NCI-H524 (cell line): ENCODE measurements at places on chromosomes 4 and X.

- DNase-seq, result no peak
These were observed 7.9 kb downstream of the SLC10A6 start for GRCh38 chr4:86841309-86841708.

GRCh38 chr4:6013564-6013963 is 4.7 kb downstream of the C4orf50 start:
- no peak for DNase-seq

GRCh38 chr4:173397604-173398003 is 1.3 kb downstream of the SCRG1 start:
- no peak for DNase-seq

DNA sequence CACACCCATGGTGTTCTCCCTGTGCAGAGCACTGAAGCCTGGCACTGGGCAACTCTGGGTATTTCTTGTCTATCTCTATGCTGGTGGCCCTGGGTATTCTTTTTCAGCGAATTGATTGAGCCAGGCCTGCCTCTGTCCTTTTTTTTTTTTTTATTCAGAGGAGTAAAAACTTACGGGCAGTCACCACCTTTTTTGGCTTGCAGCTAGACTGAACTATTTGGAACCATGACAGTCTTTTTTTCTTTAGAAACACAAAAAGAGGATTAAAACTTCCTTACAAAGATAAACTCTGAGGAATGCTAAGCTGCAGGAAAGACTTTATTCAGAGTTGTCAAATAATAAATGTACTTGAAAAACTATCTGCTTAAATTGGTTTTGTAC is 119.2 kb upstream of the STIM2 start:
- DNase-seq, result no peak

- peak; percentile 7 for DNase-seq
These were observed at the start of gene SPATA18 for GRCh38 chr4:52051213-52051614. Gene SPATA18 (plus strand): TSS chr4:52051304. CDS start chr4:52051705, 401 bp downstream.

DNA sequence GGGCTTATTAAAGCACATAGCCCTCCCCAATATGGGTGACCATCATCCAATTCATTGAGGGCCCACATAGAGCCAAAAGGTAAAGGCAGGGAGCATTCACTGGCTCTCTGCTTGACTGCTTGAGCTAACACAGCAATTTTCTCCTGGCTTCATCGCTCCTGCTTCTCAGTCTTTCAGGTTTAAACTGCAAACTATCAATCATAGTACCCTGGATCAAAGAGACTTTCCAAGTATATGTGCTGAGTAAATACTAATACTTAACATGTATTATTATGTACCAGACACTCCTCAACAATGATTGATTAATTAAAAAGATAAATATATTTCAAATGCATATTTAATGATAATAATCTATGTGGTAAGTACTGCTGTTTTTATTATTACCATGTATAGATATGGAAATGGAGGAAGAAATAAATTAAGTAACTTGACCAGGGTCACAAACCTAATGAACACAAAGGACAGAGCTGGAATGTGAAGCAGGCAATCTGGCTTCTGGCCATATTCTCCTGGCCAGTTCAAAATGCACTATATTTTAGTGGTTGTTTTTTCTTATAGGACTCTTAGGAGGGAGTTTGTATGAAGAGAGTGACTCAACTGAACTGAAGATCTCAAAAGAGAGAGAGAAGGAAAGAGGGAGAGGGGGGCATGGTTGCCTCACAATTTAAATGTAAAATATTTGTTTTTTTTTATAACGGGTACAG is 1197.3 kb downstream of the TECRL start:
- DNase-seq, result no peak

GRCh38 chr4:155079871-155080270 is 128.6 kb upstream of the NPY2R start:
- DNase-seq, result no peak

DNA sequence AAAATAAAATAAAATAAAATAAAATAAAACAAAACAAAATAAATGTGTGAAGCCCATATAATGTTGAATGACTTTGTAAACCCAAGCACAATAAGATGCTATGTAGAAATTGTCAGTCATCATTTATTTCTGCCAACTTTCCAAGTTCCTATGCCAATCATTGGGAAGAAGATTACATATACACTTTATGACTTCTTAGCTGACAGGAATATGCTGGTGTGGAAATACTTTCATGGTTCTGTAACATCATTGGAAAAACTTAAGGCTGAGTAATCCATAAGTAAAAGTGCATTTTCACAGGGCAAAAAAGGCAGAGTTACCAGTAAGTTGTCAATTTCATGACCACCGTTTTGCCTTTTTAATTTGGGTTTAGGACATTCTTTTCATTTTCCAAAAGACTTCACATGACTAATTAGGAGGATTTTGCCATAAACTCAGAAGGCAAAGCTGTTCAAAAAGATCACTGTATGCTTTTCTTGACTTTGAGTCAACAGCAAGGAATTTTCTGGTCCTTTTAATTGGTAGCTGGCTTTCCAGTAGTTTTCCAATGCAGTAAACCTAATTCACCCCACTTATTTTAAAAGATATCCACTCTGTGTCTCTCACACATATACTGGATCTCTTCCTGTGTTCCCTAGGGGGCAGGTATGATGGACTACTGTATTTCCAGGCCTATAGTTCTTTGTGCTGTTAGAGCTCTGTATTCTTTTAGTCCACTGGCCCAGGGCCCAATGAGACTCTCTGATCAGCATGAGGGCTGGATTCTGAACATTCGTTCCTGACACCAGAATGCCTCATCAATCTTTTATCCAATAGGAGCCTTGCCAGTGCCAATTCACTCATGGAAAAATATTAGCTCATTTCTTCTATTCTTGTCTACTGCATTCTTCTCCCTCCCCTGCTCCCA is 26.2 kb upstream of the SCRG1 start:
- DNase-seq, result no peak

DNA sequence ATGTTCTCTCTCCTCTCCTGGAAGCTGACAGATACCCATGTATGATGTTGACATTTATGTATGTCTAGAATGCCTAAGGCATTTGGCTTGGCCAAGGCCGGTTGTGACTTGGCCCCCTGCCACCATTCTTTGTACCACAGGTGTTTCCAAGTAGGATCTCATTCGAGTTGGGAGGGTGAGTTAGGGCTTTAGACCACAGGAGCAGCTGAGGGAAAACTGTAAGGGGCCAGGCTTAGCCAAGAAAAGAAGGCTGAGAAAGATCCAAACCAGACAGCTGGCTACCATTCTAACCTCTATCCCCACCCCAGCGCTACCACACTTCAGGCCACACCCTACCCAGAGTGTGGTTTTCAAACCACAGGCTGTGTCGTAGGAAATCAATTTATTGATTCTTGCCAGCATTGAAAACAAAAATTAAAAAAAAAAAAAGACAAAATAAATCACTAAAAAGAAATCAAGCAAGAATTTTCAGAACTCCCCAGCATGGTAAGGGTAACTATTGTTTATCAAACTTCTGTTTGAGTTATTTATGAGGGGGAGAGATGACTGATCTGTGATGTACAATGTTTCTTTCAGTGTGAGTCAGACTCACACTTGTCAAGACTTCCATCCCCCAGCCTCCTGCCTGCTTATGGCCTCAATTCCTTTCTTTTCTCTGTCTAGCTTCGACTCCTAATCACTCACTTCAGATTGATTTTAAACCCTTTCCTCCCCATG is 9.9 kb downstream of the TMSB4X start:
- DNase-seq, result peak; percentile 34

GRCh38 chr4:80521438-80521837 is 185.9 kb downstream of the CFAP299 start:
- DNase-seq, result no peak

GRCh38 chr4:122758033-122758432 is 25.5 kb downstream of the BBS12 start:
- DNase-seq, result peak; percentile 3

GRCh38 chrX:13131396-13132137 is 87.1 kb upstream of the FAM9C start:
- no peak for DNase-seq

DNA sequence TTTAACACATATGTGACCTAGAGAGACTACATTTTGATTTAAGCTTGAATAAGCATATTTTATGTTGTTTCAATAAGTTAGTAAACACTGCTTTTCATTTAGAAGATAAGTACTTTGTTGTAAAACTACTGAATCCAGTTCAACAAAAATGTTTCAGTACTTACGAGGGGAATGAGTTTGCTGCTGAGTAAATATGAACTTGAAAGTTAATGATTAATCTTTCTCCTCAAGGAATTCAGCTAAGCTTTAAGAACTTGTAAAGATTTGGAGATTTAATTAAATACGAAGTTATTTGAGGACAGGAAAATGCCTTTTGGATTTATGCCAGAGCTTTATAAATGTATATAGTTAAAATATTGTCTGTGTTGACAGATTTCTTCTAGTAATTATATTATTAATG is 933.0 kb upstream of the LCORL start:
- no peak for DNase-seq

DNA sequence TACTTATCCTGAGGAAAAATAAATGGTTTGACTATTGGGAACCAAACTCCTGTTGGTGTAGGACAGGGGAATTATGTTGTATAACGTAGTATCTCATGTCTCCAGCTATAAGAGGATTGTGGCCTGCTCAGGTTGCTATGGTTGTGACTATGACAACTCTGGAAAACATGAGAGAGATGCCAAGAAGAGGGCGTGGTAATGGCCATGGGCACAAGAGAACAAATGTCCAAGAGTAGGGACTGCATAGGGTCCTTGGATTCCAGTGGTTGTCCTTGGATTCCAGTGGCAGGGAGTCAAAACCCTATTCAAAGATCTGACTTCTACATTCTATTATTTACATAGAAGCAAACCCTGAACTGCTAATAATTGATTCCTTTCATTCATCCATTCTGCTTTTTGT is 6.8 kb upstream of the MOB1B start:
- DNase-seq, result no peak

GRCh38 chrX:41733939-41734338 is 10.0 kb downstream of the GPR82 start:
- DNase-seq, result no peak

DNA sequence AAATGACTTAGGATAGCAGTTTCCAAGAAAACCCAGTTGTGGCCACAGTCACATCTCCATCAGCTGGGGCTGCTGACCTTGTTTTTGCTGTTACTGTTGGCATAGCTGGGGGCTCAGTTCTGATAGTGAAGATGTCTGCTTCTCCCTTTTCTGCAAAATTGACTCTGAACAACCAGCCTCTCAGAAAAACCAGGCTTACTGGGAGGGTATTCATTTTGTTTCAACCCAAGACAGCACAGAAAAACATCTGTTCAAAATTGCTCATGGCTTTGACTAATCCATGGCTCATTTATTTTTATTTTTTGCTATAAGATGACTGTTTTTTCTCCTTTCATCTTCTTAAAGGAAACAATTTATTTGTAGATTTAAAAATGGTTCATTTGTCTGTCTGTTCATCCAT is 53.1 kb downstream of the RASL11B start:
- DNase-seq, result no peak

DNA sequence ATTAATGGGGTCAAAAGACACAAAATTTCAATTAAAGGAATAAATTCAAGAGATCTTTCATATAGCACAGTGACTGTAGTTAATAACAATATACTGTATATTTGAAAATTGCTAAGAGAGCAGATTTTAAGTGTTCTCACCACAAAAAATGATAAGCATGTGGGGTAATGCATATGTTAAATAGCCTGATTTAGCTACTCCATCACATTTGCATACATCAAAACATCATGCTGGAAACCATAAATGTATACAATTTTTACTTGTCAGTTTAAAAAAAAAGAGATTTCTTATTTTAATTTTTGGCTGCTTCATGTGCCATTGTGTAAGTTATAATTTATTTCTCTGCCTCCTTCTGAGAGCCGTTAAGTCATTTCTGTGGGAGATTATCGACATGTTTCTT is 65.9 kb downstream of the FAM184B start:
- no peak for DNase-seq

GRCh38 chrX:17527135-17527701 is 152.2 kb downstream of the NHS start:
- no peak for DNase-seq

GRCh38 chr4:151540728-151541388 is 131.9 kb downstream of the FHIP1A start:
- no peak for DNase-seq

DNA sequence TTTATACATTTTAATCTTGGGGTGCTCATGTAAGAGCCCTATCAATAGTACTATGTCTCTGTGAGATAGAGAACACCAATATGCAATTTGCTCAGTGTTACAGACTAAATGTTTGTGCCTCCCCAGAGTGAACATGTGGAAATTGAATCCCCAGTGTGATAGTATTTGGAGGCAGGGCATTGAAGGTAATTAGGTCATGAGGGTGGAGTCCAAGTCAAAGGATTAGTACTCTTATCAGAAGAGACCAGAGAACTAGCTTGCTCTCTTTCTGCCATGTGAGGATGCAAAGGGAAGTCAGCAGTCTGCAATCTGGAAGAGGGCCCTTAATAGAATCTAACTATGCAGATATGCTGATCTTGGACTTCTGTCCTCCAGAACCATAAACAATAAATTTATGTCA is 1317.0 kb downstream of the STIM2 start:
- no peak for DNase-seq

DNA sequence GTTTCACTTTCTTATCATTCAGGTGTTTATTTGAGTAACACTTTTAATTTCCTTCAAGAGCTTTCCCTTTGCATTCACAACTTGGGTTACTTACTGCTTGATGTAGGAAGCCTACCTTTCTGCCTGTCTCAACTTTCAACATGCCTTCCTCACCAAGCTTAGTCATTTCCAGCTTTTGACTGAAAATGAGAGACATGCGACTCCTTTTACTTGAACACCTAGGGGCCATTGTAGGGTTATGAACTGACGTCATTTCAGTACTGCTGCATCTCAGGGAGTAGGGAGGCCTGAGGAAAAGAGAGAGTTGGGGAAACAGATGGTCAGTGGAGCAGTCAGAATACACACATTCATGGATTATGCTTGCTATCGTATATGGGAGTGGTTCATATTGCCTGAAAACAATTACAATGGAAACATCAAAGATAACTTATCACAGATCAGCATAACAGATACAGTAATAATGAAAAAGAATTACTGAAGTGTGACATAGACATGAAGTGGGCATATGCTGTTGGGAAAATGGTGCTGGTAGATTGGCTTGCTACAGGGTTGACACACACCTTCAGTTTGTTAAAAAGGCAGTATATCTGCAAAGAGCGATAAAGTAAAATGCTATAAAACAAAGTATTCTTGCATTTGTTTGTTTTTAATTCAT is 25.7 kb downstream of the USP53 start:
- DNase-seq, result no peak

- DNase-seq, result peak; percentile 41
These were observed 12.2 kb downstream of the SMPX start for GRCh38 chrX:21745756-21746155.

GRCh38 chrX:1430451-1430850 is 22.3 kb downstream of the ASMTL start:
- no peak for DNase-seq

GRCh38 chr4:122606364-122607043 is 14.4 kb downstream of the IL21 start:
- DNase-seq, result no peak

DNA sequence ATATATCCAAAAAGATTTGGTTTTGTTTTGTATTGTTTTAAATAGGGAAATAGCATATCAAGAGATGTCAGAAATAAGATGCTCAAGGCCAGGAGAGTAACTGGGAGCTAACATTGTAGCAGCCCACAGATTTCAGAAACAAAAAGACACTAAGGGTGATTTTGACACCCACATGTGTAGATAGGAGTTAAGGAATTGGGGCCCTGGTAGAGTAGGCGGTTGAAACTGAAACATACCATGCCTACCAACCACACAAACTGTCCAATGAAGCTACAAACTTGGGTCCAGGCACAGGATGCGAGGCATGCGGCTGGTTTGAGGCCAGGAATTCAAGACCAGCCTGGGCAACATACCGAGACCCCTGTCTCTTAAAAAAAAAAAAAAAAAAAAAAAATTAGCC is 6.3 kb upstream of the HSPA4L start:
- DNase-seq, result no peak

GRCh38 chr4:6264225-6264540 is 5.5 kb upstream of the WFS1 start:
- DNase-seq, result peak; percentile 46
